PC-9 (cell line): ENCODE measurements at places on chromosomes 13 and 19. TPM values are rescaled to one million over a fixed set of nuclear protein-coding genes. Genes with fewer than 3 reads are reported as not detected.

The CGB1 gene
- 0.83 TPM in 1 of 2 replicates, not detected in the other for total RNA-seq

The RASAL3 gene
- not detected in 2 replicates for total RNA-seq

The ARL11 gene
- 3.5 and 3.7 TPM in 2 replicates for total RNA-seq

The GET3 gene
- total RNA-seq = 72.8 and 81.9 TPM in 2 replicates

The LRRC63 gene
- total RNA-seq = 0.28 TPM in 1 of 2 replicates, not detected in the other

DNA sequence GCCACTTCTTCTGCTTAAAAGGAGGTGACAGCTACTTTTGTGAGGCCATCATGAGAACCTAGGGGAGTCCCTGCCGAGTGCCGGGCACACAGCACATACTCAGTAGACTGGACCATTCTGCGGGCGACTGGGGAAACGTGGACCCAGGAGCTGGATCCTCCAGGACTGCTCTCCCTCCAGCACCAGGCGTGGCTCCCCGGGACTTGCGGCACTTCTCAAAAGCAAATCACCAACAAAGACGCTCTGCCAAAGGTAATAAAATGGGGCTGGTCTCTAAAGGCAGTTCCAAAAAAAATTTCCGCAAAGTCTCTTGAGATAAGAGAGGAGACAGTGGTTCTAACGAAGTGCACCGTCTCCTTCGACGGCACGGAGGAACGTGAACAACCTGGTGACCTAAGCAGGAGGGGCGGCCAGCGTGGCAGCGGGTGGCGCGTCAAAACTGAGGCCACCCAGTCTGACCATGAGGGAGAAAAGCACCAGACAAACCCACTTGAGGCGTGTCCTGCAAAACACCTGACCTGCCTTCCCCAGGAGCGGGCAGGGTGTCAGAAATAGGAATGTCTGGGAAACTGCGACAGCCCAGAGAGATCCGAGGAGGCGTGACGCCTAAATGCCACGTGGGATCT, 1.4 kb upstream of the TMPRSS9 start:
- DNase-seq = no peak

DNA sequence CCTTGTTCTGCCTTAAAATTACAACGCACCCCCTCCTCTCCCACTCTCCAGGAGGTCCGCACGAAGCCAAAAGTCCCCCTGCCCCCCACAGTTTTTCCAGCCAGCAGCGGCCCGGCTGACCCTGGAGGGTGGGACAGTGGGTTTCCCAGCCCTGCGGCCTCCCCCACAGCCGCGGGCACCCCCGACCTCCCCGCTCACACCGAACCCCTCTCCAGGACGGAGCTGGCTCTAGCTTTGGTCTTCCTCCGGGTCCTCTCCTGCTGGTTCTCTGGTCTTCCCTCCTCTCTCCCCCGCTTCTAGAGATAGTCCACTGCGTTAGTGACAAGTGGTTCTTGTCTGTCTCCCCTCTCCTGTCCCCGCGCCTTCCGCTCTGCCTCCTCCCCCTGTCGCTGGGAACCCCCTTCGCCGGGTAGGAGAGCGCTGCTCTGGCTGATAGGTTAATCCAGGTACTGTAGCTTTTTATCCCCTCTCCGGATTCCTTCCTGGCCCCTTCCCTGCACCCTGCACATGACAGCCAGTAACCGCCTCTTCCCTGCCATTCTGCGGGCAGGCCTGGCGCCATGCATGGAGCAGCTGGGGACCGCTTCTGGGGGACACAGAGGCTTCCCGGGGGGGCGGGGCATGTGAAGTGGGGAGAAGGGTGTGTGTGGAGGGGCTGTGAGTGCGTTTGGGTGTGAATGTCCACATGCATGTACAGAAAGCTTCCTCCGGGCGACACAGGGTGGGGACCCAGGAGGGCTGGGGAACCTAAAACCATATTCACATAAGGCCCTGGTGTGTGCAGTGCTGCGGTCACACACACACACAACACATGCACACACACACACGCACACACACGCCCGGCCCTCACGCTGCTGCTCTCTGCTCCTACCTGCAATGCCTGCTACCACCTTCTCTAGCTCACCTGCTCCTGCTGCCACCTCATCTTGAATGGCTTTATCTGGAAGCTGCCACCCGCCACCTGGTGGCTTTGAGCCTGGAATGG, 17.2 kb downstream of the PRR36 start:
- DNase-seq = no peak

DNA sequence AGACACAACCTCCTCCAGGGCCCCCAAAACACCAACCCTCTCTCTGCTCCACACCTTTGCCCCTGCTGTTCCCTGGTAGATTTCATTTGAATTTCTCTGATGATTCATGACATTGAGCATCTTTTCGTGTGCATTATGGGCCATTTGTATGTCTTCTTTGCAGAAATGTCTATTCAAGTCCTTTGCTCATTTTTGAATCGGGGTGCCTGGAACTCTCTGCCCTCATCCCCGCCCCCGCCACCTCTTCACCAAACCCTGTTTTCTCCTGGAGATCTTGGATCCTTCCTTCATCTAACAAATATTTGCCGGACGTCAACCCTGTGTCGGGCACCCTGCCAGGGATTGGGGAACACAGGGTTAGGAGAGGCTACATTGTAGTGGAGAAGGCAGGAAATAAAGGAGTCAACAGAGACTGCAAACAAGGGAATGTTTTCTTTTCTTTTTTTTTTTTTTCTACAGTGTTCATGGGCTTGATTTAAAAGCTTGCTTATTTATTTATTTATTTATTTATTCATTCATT, 25.5 kb upstream of the SLC1A5 start:
- DNase-seq = no peak

- peak; percentile 54 for DNase-seq
Observed at GRCh38 chr19:49570138-49570856, 10.1 kb downstream of the NOSIP start.

DNA sequence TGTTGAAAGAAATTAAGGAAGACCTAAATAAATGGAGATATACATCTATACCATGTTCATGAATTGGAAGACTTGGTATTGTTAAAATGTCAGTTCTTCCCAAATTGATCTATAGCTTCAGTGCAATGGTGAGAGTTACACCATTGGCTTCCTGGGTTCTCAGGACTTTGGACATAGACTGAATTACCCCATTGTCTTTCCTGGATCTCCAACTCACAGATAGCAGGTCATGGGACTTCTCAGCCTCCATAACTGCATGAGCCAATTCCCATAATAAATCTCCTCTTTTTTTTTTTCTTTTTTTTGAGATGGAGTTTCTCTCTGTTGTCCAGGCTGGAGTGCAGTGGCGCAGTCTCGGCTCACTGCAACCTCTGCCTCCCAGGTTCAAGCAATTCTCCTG, 38.7 kb downstream of the CCNE1 start:
- no peak for DNase-seq

GRCh38 chr19:31100981-31101380, 248.3 kb downstream of the TSHZ3 start:
- DNase-seq = no peak

DNA sequence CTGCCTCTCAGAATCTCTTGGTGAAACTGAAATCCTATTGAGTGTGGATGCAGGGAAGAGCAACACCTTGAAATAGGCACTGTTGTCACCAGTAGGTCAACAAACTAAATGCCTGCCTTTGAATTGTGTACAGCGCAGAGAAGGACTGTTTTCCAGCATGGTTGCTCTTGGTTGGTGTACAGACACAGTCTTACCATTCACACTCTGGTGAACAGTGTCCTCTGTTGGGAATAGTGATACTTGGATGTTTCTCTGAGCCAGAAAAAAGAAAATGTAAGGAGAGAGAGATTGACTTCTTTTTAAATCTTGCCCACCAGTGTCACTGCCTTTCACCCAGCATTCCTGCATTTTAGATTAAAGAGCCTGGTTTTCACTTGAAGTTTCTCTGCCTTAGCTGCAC, 179.7 kb downstream of the STK24 start:
- no peak for DNase-seq

DNA sequence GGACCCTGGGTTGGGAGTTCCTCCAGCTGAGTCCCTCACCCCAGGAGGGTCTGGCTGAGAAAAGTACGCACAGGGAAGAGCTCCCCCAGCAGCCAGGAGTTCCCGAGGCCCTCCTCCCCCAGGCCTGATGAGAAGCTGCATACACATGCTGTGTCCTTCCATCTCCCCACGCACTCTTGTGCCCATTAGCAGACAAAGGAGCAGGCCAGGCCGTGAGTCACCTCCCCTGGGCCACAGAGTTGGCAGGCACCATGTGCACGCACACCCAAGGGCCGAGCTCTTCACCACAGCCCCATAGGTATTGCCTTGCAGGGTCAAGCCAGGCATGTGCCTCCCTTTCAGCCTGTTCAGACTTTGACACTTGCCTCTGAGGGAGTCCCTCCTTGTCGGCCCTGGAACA, 17.5 kb downstream of the MAU2 start:
- no peak for DNase-seq

DNA sequence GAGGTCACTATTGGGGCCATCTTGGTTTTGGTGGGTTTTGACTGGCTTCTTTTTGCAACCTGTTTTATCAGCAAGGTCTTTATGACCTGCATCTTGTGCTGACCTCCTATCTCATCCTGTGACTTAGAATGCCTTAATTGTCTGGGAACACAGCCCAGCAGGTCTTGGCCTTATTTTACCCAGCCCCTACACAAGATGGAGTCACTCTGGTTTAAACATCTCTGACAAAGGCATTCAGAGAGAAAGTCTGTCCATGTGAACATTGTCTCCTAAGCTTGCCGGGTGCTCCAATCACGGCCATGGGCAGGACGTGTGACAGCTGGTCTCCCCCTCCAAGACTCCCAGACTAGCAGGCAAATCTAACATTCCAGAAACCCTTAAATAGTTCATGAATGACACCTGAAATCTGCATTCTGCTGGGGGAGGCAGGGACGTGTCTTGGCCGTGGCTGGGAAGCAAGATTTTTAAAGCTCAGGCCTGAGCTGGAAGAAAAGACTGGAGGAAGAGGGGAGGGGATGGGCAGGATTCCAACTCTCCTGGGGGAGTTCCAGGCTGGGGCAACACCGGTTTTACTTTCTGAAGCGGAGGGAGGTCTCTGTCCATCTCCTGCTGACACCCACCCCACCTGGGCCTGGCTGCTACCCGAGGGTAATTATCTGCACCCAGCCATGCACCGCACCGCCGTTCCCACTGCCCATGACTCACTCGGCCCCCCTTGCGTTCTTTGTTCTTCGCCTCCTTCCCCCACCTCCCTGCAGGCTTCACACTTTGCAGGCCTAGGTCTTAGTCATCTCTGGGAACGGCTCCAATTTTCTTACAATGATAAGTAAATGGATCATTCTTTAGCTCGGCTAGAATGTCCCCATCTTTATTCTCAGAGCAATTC, 11.6 kb upstream of the OR1M1 start:
- peak; percentile 97 for DNase-seq

- DNase-seq = no peak
Observed at GRCh38 chr19:18898081-18898606, 2.2 kb upstream of the CERS1 start.

DNA sequence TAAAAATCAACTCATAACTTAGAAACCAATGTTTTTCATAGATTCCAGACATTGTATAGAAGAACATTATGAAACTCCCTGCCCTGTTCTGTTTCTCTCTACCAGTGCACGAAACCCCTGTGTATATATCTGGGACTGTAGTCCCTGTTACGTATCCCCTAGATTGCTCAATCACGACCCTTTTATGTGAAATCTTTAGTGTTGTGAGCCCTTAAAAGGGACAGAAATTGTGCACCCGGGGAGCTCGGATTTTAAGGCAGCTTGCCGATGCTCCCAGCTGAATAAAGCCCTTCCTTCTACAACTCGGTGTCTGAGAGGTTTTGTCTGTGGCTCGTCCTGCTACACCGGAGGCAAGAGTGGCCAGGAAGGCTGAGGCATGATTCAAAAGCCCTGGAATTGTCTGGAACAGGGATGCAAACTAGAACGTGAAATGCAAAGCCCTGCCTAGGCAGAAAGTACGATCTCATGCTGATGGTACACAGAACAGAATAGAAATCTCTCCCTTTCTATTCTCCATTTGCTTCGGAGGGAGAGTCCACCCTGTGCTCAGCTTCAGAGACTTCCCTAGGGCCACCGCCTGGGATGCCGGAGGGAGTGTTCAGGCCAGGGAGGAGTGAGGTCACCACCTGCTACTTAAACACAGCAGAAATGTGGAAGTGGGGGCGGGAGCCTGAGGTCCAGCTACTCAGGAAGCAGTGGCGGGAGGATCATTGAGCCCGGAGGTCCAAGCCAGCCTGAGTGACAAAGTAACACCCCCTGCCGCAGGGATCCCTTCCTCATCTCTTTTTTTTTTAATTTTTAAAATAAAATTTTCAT, 758 bp upstream of the ZNF888 start:
- DNase-seq = peak; percentile 63

DNA sequence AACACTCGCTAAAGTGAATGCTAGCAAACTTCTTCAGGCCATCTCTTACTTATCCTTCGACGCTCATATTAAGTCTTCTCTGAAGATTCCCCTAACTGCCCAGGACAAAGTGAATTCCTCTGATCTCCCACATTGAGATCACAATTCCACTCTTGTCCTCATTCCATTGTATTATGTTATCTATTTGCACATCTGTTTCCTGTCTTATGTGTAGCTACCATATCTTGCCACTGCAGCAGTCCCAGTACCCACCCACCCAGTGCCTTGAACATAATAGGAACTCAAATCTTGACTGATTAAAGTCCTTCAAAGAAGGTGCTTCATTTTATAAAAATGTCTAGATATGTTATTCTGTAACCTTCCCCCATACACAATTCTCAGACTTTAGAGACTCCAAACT, 702.3 kb downstream of the DIAPH3 start:
- DNase-seq = no peak

DNA sequence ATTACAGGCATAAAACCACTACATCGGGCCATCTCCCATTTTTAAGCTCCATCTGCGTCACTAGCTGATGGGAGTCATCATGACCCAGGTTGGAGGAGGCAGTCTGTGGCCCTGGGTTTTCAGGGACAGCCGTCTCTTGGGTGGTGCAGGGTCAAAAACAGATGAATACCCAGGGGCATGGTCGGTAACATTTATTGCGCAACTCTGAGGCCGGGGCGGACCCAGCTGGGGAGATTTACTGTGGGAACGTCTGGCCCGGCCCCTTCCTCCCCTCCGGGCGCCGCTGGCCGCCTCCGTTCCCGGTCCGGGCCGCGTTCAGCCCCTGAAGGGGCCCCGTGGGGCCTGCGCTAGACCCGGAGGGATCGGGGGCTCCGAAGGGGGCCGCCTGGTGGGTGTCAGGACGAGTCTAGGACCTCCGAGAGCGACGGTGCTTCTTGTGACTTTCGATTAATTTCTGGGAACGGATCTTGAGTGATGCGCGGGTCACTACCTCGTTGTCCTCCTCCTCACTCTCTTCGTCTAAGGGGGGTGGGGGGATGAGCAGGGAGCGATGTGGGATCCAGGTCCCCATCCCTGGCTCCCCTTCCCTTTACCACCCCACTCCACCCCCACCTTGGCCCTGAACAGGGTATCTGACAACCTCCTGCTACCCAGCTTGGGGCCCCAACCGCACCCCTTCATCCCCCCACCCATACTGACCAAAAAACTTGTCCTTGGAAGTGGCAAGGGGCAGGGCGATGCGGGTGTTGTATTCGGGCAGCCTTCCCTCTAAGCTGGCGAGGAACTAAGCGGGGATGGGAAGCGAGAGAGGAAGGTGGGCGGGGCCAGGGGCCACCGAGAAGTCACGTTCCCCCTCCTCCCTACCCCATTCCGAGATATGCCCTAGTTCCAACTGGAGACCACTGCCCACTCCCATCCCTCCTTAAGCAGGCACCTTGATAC, 1.6 kb upstream of the RGL3 start:
- DNase-seq = no peak

- no peak for DNase-seq
Observed at GRCh38 chr19:41604831-41605230, 22.0 kb downstream of the CEACAM4 start.

- DNase-seq = no peak
Observed at GRCh38 chr19:50489461-50490011, 12.9 kb upstream of the GARIN5A start.
